ENCODE measurements at places on chromosomes 3 and 15.

DNA sequence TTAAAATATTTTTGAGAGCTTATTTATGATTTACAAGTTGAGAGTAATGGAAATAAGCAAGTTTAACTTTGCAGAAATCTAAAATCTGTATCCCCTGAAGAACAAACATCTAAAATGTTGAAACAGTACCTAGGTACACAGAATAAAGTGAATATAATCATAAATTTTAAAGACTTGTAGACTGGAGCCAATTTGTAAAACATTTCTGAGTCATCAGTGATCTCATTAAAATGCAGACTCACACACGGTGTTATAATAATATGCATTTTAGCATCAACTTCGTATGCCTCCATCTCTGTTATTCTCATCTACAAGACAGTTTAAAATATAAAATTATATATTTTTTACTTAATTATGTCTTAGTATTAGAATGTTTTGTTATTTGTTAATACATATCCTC is 399.5 kb upstream of the GOLIM4 start:
- no peaks in the 10 kb centered on the region for H3K36me3 ChIP-seq
- H3K4me1 ChIP-seq = no peaks in the 10 kb centered on the region
- no peak overlapping the region for H3K27ac ChIP-seq
- no peak for DNase-seq

DNA sequence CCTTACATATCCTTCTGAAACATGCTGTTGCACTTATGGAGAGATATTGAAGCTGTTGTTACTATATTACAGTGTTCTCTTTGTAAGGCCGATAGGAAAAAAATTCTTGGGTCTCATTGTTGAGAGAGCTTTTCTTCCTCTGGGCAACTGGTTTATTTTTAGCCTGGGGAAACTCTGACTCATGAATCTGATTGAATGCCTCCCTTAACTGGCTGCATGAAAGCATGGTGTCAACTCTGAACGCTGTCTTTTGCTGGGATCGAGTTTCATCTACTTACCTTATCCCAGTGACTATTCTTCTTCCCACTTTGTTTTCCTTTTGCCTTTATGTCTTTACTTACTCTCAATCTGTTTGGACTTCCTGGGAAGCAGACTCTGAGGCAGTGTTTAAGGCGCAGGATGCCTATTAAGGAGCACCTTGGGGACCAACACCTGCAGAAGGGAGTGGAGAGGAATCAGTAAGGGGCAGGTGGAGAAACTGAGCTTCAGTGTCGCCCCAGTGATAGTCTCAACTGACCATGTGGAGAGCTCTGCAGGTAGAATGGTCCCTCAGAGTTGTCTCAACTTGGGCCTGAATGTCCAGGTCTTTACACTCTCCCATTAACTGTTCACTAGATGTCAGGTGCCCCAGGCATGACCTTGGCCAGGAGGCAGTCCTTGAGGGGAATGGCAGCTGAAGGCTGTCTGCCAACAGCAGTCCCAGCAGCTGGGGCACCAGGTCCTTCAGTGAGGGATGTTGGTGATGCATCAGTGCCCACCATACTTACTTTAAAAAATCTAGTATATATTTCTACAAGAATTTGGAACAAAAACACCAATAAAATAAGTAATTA is 88.9 kb upstream of the CCNL1 start:
- H3K4me3 ChIP-seq = no peak overlapping the region
- peaks cover 1% of the 10 kb centered on the region for H3K36me3 ChIP-seq
- no peaks in the 10 kb centered on the region for H3K27me3 ChIP-seq
- no peak overlapping the region for H3K27ac ChIP-seq
- no peak for DNase-seq

DNA sequence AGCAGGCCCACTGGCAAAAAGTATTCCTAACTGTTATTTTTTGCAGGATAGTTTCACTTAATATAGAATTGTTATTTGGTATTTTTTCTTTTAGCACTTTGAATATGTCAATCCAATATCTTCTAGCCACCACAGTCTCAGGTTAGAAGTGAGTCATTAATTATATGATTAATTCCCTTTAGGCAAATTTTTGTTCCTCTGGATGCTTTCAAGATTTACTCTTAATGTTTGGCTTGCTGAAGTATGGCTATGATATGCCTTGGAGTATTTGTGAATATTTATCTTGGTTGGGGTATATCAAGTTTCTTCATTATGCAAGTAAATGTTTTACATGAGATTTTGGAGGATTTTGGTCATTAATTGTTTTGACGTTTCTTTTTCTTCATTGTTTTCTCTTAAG is 152.1 kb upstream of the ALCAM start:
- H3K4me3 ChIP-seq = no peak overlapping the region
- H3K27ac ChIP-seq = no peak overlapping the region
- H3K36me3 ChIP-seq = no peaks in the 10 kb centered on the region
- no peak for DNase-seq

DNA sequence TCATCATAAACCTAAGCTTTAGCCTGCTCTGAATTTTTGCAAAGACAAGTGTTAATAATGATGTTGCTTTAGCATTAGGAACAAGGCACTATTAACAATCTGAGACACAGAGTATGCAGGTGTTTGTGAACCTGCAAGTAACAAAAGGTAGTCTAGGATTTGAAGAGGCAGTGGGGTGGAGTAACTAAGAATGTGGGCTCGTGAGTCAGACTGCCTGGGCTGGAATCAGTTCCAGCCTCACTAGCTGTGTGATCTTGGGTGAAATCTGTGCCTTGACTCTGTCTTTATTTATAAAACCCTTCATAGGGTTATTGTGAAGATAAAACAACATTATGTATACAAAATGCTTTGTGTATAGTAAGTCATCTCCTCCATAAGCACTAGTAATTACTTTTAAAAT is 610.6 kb upstream of the CFAP20DC start:
- H3K4me3 ChIP-seq = no peak overlapping the region
- no peaks in the 10 kb centered on the region for H3K4me1 ChIP-seq
- H3K27ac ChIP-seq = no peak overlapping the region
- no peaks in the 10 kb centered on the region for H3K36me3 ChIP-seq

DNA sequence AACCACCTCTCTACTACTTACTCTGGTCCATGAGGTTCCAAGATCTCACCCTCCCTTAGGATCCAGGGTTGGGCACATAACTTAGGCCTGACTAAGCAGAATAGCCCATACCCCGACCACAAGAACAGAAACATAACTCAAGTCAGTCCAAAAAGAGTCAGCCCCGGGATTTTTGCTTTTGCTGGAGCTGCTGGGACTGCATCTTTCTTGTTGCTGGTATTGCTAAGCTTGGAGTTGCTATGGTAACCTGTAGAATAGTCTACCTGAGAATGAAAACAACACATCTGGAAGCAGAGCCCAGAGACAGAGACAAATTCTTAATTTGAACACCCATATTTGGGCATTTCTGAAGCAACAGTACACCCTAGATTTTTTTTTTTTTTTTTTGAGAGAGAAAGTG is 6.5 kb downstream of the RUBCN start:
- H3K4me3 ChIP-seq = no peak overlapping the region
- peaks cover 32% of the 10 kb centered on the region for H3K4me1 ChIP-seq

GRCh38 chr3:77835921-77836320 is 796.0 kb downstream of the ROBO2 start:
- no peak for DNase-seq
- H3K4me1 ChIP-seq = no peaks in the 10 kb centered on the region

DNA sequence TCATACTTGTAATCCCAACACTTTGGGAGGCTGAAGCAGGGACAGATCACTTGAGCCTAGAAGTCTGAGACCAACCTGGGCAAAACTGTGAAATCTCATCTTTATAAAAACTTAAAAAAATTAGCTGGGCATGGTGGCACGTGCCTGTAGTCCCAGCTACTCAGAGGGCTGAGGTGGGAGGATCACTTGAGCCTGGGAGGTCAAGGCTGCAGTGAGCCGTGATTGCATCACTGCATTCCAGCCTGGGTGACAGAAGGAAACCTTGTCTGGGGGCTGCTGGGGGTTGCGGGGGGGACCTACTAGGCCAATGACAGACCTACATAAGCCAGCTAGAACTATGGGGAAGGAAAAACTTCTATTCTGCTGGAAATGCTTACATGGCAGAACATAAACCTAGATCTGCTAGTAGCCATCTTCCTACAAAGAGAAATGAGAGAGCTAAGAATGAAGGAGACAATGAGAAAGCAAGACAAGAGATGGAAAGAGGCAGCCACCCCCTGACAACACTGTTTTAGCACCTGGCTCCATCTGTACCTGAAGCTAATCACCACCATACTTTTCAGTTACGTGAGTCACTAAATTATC is 23.9 kb downstream of the FOXP1 start:
- no peak overlapping the region for H3K27ac ChIP-seq
- H3K27me3 ChIP-seq = no peaks in the 10 kb centered on the region
- no peak overlapping the region for H3K4me3 ChIP-seq
- no peak for DNase-seq
- peaks cover 7% of the 10 kb centered on the region for H3K36me3 ChIP-seq

GRCh38 chr15:78004222-78004727 is 73.2 kb downstream of the TBC1D2B start:
- no peaks in the 10 kb centered on the region for H3K27me3 ChIP-seq
- no peak overlapping the region for H3K27ac ChIP-seq
- H3K4me1 ChIP-seq = peaks cover 2% of the 10 kb centered on the region
- H3K4me3 ChIP-seq = no peak overlapping the region
- peaks cover 5% of the 10 kb centered on the region for H3K36me3 ChIP-seq

DNA sequence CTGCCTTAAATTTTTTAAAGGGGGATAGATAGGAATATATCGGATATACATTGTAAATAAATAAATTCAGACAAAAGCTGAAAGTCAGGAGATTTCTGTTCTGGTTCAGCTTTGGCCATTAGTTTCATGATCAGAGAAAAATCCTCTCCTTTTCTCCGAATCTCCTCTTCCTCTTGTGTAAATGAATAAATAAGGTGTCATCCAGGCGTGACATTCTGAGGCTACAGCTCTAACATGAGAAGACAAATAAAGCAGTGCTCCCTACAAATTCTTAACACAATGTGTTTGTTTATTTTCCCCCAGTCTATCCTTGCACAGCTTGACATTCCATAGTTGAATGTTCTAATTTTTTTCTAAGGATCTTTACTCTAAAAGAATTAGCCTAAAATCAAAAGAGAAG is 9.4 kb upstream of the MB21D2 start:
- H3K4me3 ChIP-seq = no peak overlapping the region
- peaks cover 7% of the 10 kb centered on the region for H3K27me3 ChIP-seq
- H3K36me3 ChIP-seq = no peaks in the 10 kb centered on the region
- DNase-seq = no peak
- H3K4me1 ChIP-seq = no peaks in the 10 kb centered on the region

DNA sequence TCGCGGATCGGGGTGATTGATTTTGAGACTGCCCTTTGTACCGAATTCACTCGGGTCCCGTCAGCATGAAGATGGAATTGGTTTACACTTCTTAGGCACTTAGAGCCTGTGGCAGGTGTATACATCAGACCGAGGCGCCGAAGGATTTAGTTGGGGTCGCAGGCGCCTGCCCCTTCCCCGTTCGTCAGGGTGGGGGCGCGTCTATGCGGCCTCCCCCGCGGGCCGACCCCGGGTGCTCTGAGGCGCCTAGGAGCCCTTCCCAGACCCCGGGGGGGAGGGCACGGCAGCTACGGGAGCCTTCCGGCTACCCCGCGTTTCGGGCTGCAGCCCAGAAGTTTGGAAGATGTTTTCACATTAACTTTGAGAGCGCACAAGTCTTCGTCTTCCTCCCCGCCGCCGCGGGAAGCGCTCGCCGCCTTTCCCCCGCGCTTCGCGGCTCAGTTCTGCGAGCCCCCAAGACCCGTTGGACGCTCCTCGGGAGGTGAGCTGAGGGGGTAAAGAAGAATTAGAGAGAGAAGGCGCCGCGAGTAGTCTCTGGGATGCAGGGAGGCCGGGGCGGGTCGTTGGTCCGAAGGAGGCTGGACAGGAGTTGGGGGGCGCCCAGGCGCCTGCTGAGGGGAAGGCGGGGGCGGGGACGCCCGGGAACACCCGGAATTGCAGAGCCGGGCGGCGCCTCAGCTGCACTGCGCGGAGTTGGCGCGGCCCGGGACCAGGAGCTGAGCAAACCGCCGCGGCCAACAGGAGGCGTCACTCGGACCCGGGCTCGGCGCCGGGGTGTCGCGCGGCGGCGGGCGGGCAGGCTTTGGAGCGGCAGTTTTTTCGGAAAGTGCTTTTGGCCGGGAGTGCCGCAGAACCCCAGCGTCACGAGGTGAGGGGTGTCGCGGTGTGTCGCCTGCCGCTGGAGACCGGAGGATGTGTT is 780 bp downstream of the TIPARP start:
- peak overlapping the region; percentile 69 for H3K27ac ChIP-seq
- peaks cover 22% of the 10 kb centered on the region for H3K36me3 ChIP-seq
- peaks cover 42% of the 10 kb centered on the region for H3K4me1 ChIP-seq
- H3K27me3 ChIP-seq = no peaks in the 10 kb centered on the region

GRCh38 chr3:70620956-70621355 is 308.5 kb upstream of the MDFIC2 start:
- no peak overlapping the region for H3K27ac ChIP-seq
- H3K36me3 ChIP-seq = no peaks in the 10 kb centered on the region
- H3K27me3 ChIP-seq = peaks cover 14% of the 10 kb centered on the region
- no peaks in the 10 kb centered on the region for H3K4me1 ChIP-seq
- DNase-seq = no peak
- H3K4me3 ChIP-seq = no peak overlapping the region

- no peak for DNase-seq
- no peak overlapping the region for H3K4me3 ChIP-seq
- H3K36me3 ChIP-seq = peaks cover 9% of the 10 kb centered on the region
- H3K4me1 ChIP-seq = peaks cover 21% of the 10 kb centered on the region
Observed at GRCh38 chr15:90611157-90611556, 81.4 kb downstream of the CRTC3 start.

- H3K27me3 ChIP-seq = peaks cover 8% of the 10 kb centered on the region
- H3K4me1 ChIP-seq = no peaks in the 10 kb centered on the region
- no peak overlapping the region for H3K4me3 ChIP-seq
- DNase-seq = no peak
Observed at GRCh38 chr15:69509131-69509530, 56.5 kb downstream of the RPLP1 start.

DNA sequence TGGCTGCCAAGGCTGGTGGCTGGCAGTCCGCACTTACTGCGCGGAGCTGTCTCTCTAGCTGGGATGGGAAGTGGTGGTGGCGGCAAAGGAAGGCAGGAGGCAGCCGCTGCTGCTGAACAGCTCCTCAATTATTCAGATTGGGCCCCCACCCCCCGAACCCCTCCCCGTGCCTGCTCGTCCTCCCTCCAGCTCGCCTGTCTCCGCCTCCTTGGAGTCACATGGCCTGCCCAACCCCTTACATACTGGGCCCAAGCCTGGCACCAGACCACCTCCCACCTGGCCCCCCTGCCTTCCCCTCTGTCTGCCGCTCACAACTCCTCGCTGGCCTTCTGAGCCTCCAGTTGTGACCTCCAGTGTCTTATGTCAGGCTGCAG is at the start of gene SLC7A14:
Gene SLC7A14 (minus strand): TSS at position 139 of the 374 bp plus-strand sequence. CDS start 59,139 bp downstream, outside the sequence.
- H3K36me3 ChIP-seq = no peaks in the 10 kb centered on the region
- DNase-seq = no peak
- no peak within 1 kb of the TSS for H3K4me3 ChIP-seq
- no peak within 1 kb of the TSS for H3K27ac ChIP-seq
- H3K4me1 ChIP-seq = peaks cover 1% of the 10 kb centered on the region

GRCh38 chr3:180594631-180595558 is 7.1 kb upstream of the TTC14 start:
- H3K27me3 ChIP-seq = peaks cover 36% of the 10 kb centered on the region
- no peaks in the 10 kb centered on the region for H3K4me1 ChIP-seq
- H3K36me3 ChIP-seq = no peaks in the 10 kb centered on the region
- H3K4me3 ChIP-seq = no peak overlapping the region

GRCh38 chr15:99137111-99137546 is 32.2 kb downstream of the SYNM start:
- no peaks in the 10 kb centered on the region for H3K36me3 ChIP-seq
- H3K27ac ChIP-seq = no peak overlapping the region
- H3K4me3 ChIP-seq = no peak overlapping the region
